Activated naive CD8-positive, alpha-beta T cell treated with anti-CD3 and anti-CD28 coated beads for 36 hours (primary cell): ENCODE measurements at places on chromosomes 2 and 18.

GRCh38 chr2:134282629-134283400 is 28.9 kb downstream of the MGAT5 start:
- peak; percentile 62 for DNase-seq

- no peak for DNase-seq
Measured at GRCh38 chr2:42071791-42072190, 24.0 kb downstream of the PKDCC start.

DNA sequence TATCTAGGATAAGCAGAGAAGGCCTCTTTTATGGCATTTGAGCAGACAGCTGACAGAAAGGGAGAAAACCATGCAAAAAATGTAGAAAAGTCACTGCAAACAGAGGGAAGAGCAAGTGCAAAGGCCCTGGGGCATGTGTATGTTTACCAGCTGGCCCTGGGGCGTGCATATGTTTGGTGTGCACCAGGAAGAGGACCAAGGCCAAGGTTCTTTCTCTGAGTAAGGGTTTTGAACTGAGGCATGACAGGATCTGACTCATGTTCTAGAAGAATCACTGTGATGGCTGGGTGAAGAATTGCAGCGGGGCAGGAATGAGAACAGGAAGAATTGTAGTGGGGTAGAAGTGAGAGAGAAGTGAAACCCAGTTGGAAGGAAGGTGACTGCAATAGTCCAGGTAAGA is 69.6 kb downstream of the STEAP3 start:
- DNase-seq = no peak

GRCh38 chr2:134764164-134764563 is 45.4 kb upstream of the TMEM163 start:
- no peak for DNase-seq

GRCh38 chr2:234689911-234690379 is 193.1 kb upstream of the ARL4C start:
- DNase-seq = no peak

- DNase-seq = no peak
Measured at GRCh38 chr2:98586551-98587140, 21.7 kb downstream of the COA5 start.

DNA sequence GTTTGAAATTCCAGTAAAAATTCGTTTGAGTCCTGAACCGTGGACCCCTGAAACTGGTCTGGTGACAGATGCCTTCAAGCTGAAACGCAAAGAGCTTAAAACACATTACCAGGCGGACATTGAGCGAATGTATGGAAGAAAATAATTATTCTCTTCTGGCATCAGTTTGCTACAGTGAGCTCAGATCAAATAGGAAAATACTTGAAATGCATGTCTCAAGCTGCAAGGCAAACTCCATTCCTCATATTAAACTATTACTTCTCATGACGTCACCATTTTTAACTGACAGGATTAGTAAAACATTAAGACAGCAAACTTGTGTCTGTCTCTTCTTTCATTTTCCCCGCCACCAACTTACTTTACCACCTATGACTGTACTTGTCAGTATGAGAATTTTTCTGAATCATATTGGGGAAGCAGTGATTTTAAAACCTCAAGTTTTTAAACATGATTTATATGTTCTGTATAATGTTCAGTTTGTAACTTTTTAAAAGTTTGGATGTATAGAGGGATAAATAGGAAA is 80.7 kb downstream of the ACSL3 start:
- DNase-seq = no peak
